ENCODE measurements at places on chromosomes 2 and 18.

DNA sequence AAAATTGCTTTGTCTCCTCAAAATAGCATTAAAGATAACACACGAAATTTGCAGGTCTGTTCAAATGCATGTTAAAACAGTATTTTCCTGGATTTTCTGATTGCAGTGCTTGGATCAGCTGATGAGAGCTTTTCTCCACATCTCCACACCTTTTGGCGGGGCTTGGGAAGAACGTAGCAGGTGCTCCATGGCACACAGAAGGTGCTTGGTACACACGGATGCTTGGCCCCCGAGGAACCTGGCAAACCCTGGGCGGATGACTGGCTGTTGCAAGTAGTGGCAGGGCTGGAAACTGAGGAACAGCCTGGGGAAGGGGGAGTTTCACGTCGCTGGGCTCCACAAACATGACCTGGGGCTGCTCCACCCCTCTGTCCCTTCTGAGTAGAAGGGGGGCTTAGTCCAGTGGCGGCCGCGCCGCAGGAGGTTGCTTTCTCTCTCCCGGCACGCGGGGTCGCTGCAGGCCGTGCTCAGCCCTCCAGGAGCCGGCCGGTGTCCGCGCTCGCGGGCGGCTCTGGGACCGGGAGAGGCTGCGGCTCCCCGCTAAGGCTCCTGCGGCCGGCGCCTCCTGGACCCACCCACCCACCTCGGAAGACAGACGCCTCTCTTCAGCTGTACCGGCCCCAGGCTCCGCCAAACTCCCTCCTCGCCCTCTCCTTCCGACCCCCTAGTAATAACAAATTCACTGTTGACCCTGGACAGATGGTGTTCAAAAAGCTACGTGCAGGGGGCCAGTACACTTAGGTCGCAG is 69.3 kb downstream of the MARCO start:
- no peak for DNase-seq

GRCh38 chr2:81437456-81438000 is 1133.0 kb upstream of the LRRTM1 start:
- no peak for DNase-seq

GRCh38 chr2:4354164-4354563 is 650.8 kb downstream of the DCDC2C start:
- DNase-seq, result no peak

- DNase-seq, result no peak
Observed at GRCh38 chr18:56835331-56835730, 184.2 kb downstream of the WDR7 start.

GRCh38 chr2:77104554-77104953 is 417.6 kb downstream of the LRRTM4 start:
- DNase-seq, result no peak

DNA sequence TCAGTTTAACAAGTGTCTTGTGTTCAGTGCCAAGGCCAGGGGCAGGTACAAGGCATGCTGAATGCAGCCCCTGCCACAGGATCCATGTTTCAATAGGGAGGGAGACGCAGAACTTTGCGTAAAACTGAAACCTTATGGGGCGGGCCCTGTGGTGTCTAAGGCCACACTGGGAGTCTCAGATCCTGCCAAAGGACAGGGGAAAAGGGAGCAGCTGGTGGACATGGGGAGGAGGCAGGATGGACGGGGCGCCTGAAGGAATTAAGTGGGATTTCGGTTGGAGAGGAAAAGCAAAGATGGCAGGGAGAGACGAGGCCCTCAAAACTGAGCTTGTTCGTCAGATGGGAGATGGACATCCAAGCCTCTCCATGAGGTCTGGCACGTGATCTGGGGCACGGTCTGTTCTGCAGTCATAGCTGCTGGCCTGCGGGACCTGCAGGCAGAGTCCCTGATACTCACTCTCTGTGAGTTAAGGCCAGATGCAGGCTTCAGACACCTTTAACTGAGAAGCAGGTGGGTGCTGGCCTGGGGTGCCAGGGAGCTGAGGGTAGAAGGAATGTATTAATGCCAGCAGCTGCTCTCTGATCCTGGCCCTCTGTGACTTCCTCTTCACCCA is 48.8 kb downstream of the TCF7L1 start:
- no peak for DNase-seq

DNA sequence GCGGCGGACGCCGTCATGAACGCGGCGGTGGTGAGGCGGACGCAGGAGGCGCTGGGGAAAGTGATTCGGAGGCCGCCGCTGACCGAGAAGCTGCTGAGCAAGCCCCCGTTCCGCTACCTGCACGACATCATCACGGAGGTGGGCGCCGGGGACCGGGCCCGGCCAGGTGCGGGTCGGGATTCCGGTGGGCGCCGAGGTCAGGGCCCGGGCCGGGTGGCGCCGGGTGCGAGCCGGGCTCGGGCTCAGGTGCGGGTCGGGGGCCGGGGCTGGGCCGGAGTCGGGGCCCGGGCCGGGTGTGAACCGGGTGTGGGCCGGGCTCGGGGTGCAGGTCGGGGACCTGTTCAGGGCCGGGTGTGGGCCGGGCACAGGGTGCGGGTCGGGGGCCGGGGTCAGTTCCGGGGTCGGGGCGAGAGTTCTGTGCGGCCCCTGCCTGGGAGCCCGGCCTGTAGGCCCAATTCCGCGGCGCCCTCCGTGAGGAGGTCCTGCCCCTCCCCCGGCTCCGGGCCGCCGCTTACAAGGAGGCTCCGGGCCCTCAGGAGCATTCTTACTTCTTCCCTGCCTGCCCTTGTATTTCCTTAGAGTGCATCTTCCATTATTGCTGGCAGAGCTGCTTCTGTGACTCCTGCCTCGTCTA is 447 bp downstream of the TRAF3IP1 start:
- DNase-seq, result no peak

DNA sequence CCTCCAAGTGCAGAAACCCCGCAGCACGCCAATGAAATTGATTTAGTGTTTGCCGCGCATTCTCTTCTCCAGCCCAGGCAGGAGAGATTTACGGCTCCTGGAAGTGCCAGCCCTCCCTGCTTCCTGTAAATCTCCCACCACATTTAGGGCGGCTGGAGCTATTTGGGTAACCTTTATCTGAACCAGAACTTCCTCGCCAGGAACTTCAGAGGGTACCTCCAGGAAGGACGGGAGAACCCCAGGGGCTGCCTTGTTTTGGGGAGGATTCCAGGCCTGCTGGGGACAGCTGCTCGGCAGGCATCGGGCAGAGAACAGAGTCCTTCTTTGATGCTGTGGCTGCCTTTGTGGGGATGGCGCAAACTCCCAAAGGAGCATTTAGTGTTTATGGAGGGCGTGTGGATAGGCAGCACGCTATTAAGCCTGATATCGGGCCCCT is 122.0 kb upstream of the MYCN start:
- DNase-seq, result no peak

DNA sequence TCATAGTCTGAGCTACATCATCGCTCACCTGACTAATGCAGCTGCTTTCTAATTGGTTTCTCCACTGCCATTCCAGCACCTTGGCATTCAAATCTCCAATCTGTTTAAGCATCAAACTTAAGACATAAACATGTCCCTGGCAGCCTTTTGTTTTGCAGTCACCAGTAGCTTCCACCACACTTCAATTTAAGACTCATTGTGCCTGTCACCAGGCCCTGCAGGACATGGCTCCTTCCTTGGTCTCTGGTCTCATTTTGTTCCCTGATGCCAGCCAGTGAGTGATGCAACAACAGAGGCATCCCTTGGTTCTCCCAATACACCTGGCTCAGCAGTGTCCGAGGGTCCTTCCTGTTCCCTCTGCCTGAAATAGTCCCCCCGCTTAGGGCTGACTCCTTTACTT is 292.4 kb upstream of the PXDN start:
- no peak for DNase-seq

GRCh38 chr18:6842081-6842480 is 112.6 kb downstream of the ARHGAP28 start:
- DNase-seq, result no peak

DNA sequence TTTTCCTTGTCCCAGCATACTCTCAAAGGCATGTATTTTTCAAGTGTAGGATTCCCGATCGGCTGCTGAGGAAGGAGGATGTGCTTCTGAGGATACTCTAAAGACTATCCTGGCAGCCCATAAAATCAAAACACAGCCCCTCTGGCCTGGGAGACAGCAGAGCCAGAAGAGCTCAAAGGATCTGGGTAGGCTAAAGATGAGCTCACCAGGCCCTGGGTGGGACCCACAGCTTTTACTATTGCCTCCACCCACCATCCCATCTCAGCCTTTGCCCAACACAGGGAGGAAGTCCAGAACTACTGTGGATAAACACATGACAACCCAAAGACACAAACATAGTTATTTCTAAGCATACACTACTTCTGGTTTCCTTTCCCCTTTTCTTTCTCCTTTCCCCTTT is 79.1 kb upstream of the ZFP36L2 start:
- DNase-seq, result no peak

DNA sequence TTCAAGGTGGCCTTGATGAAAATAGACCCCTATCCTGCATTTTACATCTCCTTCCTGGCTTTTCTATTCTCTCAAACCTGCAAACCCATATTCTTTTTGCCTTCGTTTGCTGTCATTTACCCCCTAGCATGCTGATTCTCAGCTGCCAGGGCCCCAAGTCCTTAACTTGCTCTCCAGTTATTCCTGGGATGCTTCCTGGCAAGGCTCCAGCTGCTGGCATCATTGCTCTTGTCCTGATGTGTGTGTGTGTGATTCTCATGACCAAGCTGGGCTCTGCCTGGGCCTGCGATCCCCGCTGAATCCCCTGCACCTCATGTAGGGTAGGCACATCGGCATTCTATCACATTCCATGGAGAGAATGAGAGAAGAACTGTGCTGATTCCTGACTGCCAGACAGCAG is 11.9 kb downstream of the NPAS2 start:
- no peak for DNase-seq

- no peak for DNase-seq
Observed at GRCh38 chr2:190979906-190980629, 33.9 kb downstream of the STAT1 start.

DNA sequence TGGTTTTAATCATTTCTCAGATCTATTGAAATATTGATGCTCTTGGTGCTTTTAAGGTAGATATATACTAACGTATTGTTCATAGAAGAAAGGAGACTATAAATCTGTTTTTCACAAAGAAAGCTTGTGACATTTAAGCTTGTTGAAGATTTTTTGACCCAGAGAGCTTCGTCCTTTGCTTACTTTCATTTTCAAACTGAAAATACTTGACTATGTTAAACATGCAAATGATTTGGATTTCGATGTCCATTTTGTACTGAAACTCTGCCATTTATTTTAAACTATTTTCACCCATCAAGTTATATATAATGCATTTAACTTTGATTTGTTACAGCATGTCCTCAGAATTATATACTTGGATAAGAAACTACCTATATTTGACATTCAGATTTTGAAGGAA is 85.2 kb downstream of the SLC4A10 start:
- no peak for DNase-seq

DNA sequence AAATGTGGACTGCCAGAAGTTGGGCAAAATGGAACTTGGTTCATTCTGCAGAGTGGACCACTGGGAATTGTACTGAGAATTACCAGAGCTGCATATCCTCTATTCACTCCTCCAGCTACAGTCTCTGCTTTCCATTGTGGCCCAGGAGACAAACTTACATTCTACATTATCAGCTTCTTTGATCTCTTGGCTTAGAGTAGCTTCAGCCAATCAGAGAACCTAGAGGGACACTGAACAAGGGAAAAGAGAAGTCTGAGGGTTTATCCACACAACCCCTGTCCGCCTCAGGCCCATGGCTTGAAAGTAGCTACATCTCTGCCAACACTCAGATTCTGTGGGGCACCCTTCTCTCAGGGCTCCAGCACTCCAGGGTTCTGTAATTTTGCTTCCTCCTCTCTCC is 251.1 kb downstream of the TRIB2 start:
- DNase-seq, result no peak

- DNase-seq, result no peak
Observed at GRCh38 chr18:47679864-47680263, 250.6 kb downstream of the SMAD2 start.

- DNase-seq, result no peak
Observed at GRCh38 chr2:21812766-21813165, 689.0 kb downstream of the TDRD15 start.

DNA sequence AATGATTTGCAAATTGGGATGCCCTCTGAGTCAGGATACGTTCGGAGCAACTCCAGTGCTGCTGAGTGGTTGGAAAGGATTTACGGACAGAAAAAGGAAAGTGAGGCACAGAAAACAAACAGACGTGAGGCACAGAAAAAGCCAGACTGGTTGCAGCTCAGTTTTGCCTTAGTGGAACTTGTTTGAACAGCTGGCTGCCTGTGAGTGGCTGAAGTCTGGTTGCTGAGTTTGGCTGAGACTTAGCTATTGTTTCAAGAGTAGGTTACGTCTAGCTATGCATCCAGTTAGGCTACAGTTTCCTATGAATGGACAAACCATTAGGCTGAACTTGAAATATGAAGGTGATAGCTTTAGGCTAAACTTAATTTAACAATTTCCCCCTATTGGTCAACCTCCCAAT is 256.6 kb downstream of the VAPA start:
- no peak for DNase-seq

DNA sequence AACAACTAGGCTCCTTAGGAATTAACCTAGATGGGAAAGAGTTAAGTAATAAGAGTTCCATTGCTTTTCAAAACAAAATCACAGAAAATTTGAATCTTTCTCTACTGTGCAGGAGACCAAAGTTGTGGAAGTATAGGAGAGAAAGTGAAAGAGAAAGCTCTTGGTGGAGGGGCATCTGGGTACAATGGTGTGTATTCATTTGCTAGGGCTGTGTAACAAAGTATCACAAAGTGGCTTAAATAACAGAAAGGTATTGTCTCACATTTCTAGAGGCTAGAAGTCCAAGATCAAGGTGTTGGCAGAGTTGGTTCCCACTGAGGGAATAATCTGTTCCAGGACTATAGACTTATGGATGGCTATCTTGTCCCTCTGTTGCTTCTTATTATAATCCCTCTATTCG is 50.5 kb upstream of the GORASP2 start:
- no peak for DNase-seq

GRCh38 chr2:42804338-42804737 is 12.0 kb upstream of the HAAO start:
- no peak for DNase-seq

GRCh38 chr2:174586418-174587295 is 10.9 kb downstream of the WIPF1 start:
- no peak for DNase-seq

- DNase-seq, result no peak
Observed at GRCh38 chr2:38933653-38934052, 44.0 kb downstream of the ARHGEF33 start.

GRCh38 chr2:160561551-160562295 is 68.1 kb upstream of the RBMS1 start:
- no peak for DNase-seq

DNA sequence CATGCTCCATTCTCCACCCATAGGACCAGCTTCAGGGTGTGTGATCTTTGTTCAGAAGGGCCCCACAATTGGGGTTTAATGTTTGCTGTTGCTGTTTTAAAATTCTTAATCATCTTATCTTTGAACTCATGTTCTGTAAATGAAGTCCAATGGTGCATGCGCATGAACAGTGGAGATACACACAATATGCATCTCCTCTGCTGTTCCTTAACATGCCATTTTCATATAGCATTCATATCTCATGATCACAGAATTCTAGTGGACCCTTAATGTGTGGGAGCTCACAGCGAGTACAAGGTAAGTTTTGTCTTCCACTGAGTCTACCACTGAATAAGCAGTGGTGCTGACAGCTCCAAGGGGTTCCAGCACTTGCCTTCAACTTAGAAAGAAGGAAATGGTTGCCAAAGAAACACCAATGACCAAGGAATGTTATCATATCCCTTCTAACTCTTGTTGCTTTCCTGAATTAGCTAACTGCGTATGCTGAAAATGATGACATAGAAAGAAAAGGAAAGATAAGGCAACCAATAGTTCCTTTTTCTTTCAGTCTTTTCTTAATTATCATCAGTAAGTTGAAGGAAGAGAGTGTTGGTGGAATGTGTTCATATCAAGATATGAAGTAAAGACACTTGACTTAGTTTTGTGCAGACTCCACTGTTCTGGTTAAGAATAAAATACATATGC is 258.9 kb upstream of the FBXO11 start:
- DNase-seq, result no peak

- DNase-seq, result no peak
Observed at GRCh38 chr2:218783688-218784087, 1.7 kb downstream of the CYP27A1 start.

All from stimulated activated CD8-positive, alpha-beta memory T cell treated with anti-CD3 and anti-CD28 coated beads, Interleukin-4, amount 100 ng/mL, for 4 hours (primary cell).